ENCODE measurements at places on chromosomes 7 and 10. TPM values are rescaled to one million over a fixed set of nuclear protein-coding genes. Genes with fewer than 3 reads are reported as not detected.

DNA sequence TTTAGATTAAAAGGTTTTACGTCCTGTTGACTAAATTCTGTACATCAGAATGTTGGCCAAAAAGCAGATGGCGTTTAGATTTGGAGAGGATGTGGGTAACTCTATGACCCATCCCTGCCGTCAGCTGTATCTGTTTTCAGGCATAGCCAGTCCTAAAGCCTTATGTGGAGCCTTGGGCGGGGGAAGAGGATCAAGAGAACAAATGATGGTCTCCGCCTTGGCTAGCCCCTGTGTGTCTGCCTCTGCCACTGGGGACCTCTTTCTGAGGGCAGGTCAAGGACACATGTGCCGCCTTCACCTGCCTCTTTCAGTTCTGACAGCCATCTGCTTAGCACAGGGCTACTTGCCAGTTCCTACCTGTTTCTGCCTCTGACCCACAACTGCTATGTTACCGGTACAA, 24.1 kb downstream of the PDSS1 start:
- no peak for DNase-seq

- no peak for DNase-seq
These were observed 168.1 kb downstream of the CCDC3 start for GRCh38 chr10:12833451-12833850.

GRCh38 chr7:49403844-49404243, 369.6 kb upstream of the VWC2 start:
- DNase-seq: no peak

DNA sequence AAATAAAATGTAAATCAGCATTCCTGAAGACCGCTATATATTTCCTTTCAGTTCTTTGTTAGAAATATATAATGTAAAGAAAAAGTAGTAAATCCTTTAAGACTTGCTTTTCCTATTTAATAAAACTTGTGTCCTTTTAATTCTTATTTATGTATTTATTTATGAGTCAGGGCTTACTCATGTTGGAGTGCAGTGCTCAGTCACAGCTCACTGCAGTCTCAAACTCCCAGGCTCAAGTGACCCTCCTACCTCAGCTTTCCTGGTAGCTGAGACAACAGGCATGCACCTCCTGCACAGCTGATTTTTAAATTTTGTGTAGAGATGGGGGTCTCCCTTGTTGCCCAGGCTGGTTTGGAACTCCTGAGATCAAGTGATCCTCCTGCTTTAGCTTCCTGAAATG, 724.5 kb downstream of the ANKRD7 start:
- no peak for DNase-seq

GRCh38 chr7:17131060-17131345, 167.4 kb upstream of the AHR start:
- DNase-seq: no peak

DNA sequence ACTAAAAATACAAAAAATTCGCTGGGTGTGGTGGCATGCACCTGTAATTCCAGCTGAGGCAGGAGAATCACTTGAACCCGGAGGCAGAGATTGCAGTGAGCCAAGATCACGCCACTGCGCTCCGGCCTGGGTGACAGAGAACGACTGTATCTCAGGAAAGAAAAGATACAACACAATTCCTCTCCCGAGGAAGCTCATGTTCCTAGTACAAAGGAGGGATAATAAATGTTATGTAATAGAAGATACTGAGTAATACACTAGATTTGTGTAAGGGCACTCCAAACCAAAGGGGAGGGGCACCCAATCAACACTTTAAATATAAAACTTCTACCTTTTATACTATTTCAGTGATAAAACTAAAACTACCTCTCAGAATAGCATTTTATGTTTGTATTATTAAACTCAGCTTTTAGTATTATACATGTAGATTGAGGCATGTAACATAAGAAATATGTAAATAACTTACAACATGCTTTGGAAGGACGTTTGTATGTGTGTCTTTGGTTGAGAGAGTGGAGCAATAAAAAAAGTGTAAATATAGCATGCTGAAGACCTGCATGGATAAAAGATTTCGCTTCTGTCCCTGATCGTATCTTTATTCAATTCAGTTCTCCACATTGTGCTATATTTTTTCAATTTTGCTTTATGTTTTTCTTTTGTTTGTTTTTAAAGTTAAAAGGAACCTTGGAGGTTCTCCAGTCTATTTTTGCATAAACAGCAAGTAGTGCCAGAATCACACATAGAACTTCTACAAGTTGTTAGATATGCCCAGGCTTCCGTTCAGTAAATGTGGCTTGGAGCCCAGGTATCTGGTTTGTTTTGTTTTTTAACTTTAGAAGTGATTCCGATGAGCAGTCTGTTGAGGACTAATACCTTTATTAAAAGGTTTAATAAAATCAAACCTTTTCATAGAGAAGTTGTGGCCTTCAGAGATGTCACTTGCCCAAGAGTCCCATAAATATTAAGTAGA, 71.9 kb downstream of the WAC start:
- DNase-seq: no peak

- DNase-seq: no peak
These were observed 402 bp upstream of the CDHR1 start for GRCh38 chr10:84193846-84194423.

GRCh38 chr10:101767600-101767945, 8.3 kb downstream of the FGF8 start:
- DNase-seq: no peak

DNA sequence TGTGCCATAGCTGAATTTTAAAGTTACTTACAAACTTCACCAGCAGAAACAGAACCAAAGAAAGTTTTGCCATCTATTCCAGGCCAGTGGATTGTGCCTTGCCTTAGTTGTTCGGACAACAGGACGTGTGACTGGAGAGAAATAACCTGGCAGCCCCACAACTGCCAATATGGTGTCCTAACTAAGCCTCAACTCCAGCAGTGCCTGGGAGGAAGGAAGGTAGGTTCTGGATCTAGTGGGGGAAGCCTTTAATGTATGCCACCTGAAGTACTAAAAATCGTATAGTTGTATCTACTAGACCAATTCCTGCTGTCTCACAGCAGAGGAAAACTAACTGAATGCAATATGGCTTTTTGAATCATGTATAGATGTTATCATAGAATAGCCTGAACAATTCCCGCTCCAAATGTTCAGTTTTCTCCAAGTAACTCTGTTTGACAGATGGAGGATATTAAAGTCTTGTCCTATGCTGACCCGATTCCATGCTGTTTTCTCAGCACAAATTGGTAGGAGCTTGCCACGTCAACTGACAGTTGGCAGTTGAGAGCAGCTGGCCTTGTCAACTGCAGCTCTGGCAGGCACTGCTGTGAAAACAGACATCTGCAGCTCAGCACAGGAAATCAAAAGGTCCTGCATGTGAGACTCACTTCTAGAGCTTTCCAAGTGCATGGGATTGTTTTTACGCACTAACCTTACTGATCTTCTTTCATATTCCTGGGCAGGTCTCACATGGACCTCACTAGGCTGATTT, 84.5 kb upstream of the WNT16 start:
- no peak for DNase-seq

- DNase-seq: peak; percentile 68
These were observed 35.0 kb downstream of the LAMB4 start for GRCh38 chr7:108094933-108095710.

DNA sequence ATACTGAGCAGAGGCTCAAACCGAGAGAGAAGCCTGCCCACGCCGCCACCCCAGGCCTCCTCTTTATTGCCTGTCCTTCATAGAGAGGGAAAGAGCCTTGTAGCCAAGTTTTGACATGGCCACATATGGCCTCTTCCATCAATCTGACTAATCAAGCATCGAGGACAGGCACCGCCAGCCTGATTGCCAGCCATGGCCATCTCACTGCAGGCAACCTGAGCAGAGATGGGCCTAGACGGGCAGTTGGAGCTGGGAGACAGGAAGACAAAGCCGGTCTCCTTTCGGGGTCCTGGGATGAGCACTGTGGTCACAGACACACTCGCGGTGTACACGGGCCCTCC, 67.2 kb downstream of the EBF3 start:
- DNase-seq: no peak

GRCh38 chr10:32142646-32143045, 86.4 kb upstream of the KIF5B start:
- no peak for DNase-seq

- no peak for DNase-seq
These were observed 81.9 kb downstream of the RAMP3 start for GRCh38 chr7:45239486-45239885.

- no peak for DNase-seq
These were observed 836 bp downstream of the ECD start for GRCh38 chr10:73166972-73167371.

DNA sequence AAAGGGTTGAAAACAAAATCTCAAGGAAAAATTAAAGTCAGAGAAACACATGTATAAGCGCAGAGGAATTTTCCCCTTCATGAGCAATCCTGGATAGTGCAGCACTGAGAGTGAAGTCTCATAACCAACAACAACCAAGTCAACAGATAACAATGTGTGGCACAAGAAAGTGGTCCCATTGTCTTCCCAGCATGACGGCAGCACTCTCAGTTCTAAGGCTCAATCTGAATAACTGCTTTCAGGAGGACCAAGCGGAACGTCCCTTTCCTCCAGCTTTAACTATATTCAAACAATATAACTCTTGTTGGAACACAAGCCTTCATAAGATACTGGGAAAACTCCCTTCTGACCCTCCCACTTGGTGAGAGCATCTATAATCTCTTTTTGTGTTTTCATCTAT, 137.9 kb downstream of the RAPGEF5 start:
- no peak for DNase-seq

C1GALT1 gene
- total RNA-seq: 16.2 TPM

GSTO1 gene
- 137 TPM for total RNA-seq

OGDHL gene
- total RNA-seq: 5.2 TPM

PSMA2 gene
- 64.2 TPM for total RNA-seq

PTPN12 gene
- 17.8 TPM for total RNA-seq

All from liver (tissue), 10 donors.